ENCODE measurements at places on chromosomes 3 and 15.

GRCh38 chr15:90957031-90957790 lies 2.5 kb downstream of the RCCD1 start:
- no peak for DNase-seq

DNA sequence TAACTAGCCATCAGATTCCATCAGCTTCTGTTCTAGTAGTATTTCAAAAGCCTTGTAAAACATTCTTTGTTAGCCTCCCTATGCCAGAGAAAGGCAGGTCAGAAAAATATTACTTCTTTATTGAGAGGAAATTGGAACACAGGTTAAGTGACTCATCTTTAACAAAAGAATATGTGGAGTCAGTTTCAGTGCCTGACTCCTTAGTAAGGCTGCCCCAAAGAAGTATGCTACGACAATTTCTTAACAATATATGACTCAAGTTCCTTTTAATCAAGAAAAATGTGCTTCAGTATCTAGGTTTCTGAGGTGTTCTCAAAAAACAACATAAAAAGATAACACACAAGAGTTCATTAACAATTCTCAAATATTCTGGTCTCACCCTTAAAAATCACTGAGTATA lies 139.2 kb downstream of the VPS13C start:
- no peak for DNase-seq

DNA sequence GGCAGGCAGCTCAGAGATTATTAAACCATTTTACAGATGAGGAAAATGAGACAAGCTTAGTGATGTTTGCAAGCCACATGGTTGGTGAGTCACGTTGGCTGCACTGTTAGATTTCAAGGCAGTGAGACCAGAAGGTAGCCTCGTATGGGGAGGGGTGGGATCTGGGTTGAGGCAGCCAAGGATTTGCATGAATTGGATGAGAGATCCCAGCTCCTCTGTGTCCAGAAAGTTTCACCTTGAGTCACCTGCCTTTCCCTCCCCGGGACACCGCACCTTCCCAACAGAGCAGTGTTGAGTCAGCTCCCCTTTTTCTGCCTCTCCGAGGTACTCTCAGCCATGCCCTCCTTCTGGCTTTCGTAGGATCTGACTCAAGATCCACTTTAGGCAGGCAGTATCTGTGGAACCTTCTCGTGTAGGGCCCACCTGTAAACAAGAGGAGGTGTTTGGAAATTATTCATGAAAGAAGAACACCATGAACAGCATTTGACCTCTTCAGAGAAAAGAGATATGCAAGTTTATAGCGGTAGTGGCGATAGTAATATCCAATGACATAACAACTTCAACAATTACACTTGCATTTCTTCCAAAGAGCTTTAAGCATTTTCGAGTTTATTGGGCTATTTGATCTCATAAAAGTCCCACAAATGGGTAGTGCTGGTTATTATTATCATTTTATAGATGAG lies 46.8 kb upstream of the VPS8 start:
- DNase-seq, result no peak

GRCh38 chr3:179716226-179716625 lies 63.4 kb downstream of the USP13 start:
- DNase-seq, result no peak

- DNase-seq, result no peak
Measured at GRCh38 chr3:62832553-62832952, 42.7 kb downstream of the CADPS start.

GRCh38 chr15:40413036-40413435 lies 7.4 kb downstream of the IVD start:
- DNase-seq, result no peak

DNA sequence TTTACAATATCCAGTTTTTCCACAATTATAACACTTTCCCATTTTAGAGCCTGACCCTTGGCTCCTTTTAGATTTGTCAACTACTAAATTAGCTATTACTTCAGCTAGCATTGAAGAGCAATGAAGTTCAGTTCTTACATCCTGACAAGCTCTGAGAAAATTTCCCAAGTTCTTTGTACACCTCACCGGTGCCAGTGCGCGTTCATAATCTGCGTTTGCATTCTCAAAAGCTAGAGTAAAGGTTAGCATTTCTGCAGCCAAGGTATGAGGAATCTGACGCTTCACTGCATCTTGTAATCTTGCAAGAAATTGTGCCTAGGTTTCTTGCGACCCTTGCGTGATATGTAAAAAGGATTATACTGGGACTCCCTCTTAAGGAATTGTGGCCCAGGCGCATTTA lies 25.2 kb upstream of the XCR1 start:
- no peak for DNase-seq
